ENCODE measurements at places on chromosomes 2 and 18. TPM values are rescaled to one million over a fixed set of nuclear protein-coding genes. Genes with fewer than 3 reads are reported as not detected.
A peak's percentile ranks its signal among the peaks of the same experiment; 100 is the strongest.

The ELOA2 gene
- not detected for total RNA-seq

GRCh38 chr2:109185821-109186570, 57.0 kb downstream of the SH3RF3 start:
- no peaks in the 10 kb centered on the region for H3K36me3 ChIP-seq
- no peaks in the 10 kb centered on the region for H3K27me3 ChIP-seq
- no peak for DNase-seq
- no peak overlapping the region for H3K27ac ChIP-seq

- no peak for DNase-seq
- H3K36me3 ChIP-seq, result peaks cover 2% of the 10 kb centered on the region
- peak overlapping the region; percentile 86 for H3K4me3 ChIP-seq
- H3K27ac ChIP-seq, result no peak overlapping the region
Observed at GRCh38 chr2:202032846-202033316, 774 bp upstream of the FZD7 start.

DNA sequence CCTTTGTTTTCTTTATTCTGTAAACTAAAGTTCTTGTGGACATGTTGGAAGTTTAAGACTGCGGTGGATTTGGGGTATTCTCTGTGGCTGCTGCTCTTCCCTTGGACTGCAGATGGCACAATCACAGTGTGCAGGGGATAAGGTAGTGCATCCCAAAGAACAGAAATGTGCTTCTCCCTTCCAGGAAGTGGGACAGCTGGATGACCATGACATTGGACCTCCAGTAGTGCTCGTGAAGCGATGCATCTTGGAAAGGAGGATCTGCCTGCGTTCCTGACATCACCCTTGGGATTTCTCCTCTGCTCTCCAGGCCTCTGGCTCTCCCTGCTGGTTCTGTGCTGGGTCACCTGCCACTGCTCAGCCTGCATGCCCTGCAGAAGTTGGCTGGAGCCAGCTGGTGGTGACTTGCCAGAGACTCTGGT, 109.9 kb downstream of the SLC4A3 start:
- H3K27me3 ChIP-seq, result peaks cover 13% of the 10 kb centered on the region
- no peak for DNase-seq
- H3K4me3 ChIP-seq, result no peak overlapping the region
- H3K27ac ChIP-seq, result no peak overlapping the region

GRCh38 chr2:221402072-221402471, 170.0 kb downstream of the EPHA4 start:
- no peak for DNase-seq
- no peak overlapping the region for H3K4me3 ChIP-seq
- H3K4me1 ChIP-seq, result no peaks in the 10 kb centered on the region
- no peaks in the 10 kb centered on the region for H3K27me3 ChIP-seq
- H3K36me3 ChIP-seq, result no peaks in the 10 kb centered on the region
- H3K27ac ChIP-seq, result no peak overlapping the region

- H3K27ac ChIP-seq, result no peak overlapping the region
- H3K27me3 ChIP-seq, result no peaks in the 10 kb centered on the region
- H3K4me1 ChIP-seq, result no peaks in the 10 kb centered on the region
- no peak for DNase-seq
- no peak overlapping the region for H3K4me3 ChIP-seq
Observed at GRCh38 chr2:201621293-201621999, 21.9 kb downstream of the TMEM237 start.

- no peak for DNase-seq
- H3K4me3 ChIP-seq, result no peak overlapping the region
- H3K36me3 ChIP-seq, result peaks cover 22% of the 10 kb centered on the region
- no peaks in the 10 kb centered on the region for H3K4me1 ChIP-seq
- no peak overlapping the region for H3K27ac ChIP-seq
- H3K27me3 ChIP-seq, result no peaks in the 10 kb centered on the region
Observed at GRCh38 chr2:231110551-231110950, 14.3 kb downstream of the HTR2B start.

DNA sequence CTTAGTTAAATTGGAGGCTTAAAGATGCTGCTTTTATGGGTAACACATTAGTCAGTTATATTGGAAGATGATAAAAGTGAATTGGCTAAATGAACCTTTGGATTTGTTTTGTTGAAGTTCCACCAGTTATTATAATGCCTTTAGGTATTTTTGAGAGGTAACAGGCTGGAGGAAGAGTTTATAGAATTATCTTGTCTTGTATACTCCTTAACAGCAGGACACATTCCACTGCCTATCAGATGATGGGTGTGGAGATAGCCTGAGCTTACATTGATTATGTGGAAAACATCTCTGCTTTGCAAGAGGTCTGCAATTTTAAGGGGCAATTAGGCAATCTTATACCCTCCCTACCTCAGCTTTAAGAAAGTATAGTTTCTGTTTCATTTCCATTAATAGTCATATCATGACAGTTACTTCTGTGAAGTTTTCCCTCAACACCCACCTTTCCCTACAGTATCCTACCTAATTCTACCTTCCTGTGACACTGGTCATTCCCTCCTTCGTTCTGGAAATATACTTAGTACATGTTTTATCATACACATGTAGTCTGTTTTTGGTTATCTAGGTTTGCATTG, 403.7 kb upstream of the SPRED2 start:
- no peak overlapping the region for H3K4me3 ChIP-seq
- H3K27me3 ChIP-seq, result peaks cover 3% of the 10 kb centered on the region
- H3K27ac ChIP-seq, result no peak overlapping the region
- H3K36me3 ChIP-seq, result no peaks in the 10 kb centered on the region
- DNase-seq, result no peak
- no peaks in the 10 kb centered on the region for H3K4me1 ChIP-seq

DNA sequence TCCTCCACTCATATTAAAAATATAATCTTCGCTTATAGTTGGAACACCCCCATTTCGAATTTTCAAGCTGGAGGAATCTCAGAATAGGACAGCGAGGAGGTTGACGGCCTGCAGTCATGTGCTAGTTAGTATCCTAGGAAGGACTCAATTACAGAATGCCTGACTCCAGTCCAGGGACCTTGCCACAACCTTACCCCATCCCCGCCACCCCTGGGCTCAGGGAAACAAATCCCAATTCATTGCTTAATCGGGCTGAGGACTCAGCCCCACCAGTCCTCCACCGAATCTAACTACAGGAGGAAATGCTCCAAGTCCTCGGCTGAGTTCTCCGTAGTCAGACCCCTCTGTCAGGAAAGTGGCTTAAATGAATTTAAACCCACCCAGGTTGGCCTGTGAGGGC, 31.7 kb upstream of the ZBTB7C start:
- no peak overlapping the region for H3K27ac ChIP-seq
- H3K36me3 ChIP-seq, result no peaks in the 10 kb centered on the region
- H3K4me1 ChIP-seq, result no peaks in the 10 kb centered on the region
- H3K4me3 ChIP-seq, result no peak overlapping the region
- H3K27me3 ChIP-seq, result peaks cover 31% of the 10 kb centered on the region
- DNase-seq, result no peak

DNA sequence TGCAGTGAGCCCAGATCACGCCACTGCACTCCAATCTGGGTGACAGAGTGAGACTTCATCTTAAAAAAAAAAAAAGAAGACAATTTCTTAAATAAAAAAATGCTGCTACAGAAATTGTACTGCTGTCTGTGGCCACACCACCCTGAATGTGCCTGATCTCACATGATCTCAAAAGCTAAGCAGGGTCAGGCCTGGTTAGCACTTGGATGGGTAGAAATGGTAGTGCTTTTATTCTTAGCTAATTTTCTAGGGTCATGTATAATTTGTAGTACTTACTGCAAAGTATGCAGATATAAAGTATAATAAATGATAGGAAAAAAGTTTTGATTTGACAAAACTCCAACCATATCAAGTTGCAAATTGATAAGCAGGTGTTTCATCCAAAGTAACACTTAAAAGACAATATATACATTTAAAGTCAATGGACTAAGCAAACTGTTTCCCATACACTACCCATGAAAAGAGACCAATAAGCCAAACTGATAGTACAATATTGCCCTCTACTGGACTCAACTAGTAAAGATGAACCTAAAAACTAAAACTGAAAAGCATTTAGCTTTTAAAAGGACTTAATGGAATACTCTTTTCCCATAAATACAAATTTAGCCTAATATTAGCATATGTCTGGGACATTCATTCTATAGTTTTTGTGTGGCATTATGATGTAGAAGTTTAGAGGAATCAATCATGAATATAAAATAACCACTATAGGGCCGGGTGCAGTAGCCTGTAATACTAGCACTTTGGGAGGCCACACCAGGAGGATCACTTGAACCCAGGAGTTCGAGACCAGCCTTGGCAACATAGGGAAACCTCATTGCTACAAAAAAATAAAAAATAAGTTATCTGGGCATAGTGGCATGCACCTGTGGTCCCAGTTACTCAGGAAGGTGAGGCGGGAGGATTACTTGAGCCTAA, 18.6 kb upstream of the PEX13 start:
- H3K4me1 ChIP-seq, result no peaks in the 10 kb centered on the region
- no peak for DNase-seq
- no peaks in the 10 kb centered on the region for H3K27me3 ChIP-seq
- H3K4me3 ChIP-seq, result no peak overlapping the region

- no peak overlapping the region for H3K4me3 ChIP-seq
- no peak for DNase-seq
- H3K27ac ChIP-seq, result no peak overlapping the region
- no peaks in the 10 kb centered on the region for H3K36me3 ChIP-seq
Observed at GRCh38 chr18:10872304-10872703, 277.1 kb downstream of the PIEZO2 start.

GRCh38 chr18:4640349-4641012, 185.4 kb upstream of the DLGAP1 start:
- no peak overlapping the region for H3K27ac ChIP-seq
- H3K4me1 ChIP-seq, result no peaks in the 10 kb centered on the region
- no peak overlapping the region for H3K4me3 ChIP-seq
- no peak for DNase-seq
- no peaks in the 10 kb centered on the region for H3K36me3 ChIP-seq

DNA sequence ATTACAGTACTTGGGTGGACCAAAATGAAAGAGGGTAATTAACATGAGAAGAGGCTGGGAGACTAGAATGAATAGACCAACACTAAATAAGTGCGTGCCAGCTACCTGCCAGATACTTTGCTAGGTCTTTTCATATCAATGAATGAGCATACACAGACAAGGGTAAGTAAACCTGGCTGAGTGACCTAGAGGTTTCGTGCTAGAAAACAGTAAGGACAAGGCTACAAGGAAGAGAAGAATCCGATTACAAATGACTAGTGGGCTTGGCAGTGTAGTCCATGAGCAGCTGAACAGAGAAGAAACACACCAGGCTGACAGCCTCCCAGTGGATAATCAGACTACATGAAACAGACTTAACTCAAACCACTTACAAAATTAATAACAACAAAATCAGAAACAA, 64.6 kb downstream of the THADA start:
- H3K36me3 ChIP-seq, result peaks cover 30% of the 10 kb centered on the region
- no peak overlapping the region for H3K4me3 ChIP-seq
- H3K27me3 ChIP-seq, result no peaks in the 10 kb centered on the region
- DNase-seq, result no peak
